Heart left ventricle (tissue), 16 donors: ENCODE measurements at places on chromosomes 3 and 15.

GRCh38 chr3:67529915-67530314 is 124.5 kb downstream of the SUCLG2 start:
- no peak overlapping the region for H3K4me3 ChIP-seq
- H3K4me1 ChIP-seq, result no peaks in the 10 kb centered on the region
- no peaks in the 10 kb centered on the region for H3K27me3 ChIP-seq
- H3K36me3 ChIP-seq, result peaks cover 13% of the 10 kb centered on the region
- no peak overlapping the region for H3K27ac ChIP-seq

DNA sequence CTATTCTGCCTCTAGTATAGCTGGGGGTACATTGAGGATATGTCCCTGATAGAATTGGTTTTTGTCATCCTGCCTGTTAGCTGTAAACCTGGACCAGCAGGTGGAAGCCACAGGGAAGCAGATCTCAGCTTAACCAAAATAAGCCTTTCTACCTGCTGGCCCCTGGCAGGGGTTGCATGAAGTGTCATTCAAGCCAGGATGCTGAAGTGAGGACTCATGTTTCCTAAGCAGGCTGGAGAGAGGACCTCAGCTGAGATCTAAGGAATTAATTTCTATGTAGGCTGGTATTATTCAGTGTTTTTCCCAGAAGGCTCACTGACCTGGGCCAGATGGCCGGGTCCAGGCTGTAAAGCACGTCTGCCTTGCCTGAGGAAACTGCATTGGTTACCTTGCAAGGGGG is 128.9 kb downstream of the MEGF11 start:
- DNase-seq, result no peak
- H3K4me3 ChIP-seq, result no peak overlapping the region
- no peaks in the 10 kb centered on the region for H3K36me3 ChIP-seq
- H3K27me3 ChIP-seq, result peaks cover 14% of the 10 kb centered on the region
- H3K27ac ChIP-seq, result no peak overlapping the region
- H3K4me1 ChIP-seq, result no peaks in the 10 kb centered on the region

- H3K27ac ChIP-seq, result no peak overlapping the region
- H3K4me1 ChIP-seq, result no peaks in the 10 kb centered on the region
- H3K36me3 ChIP-seq, result peaks cover 17% of the 10 kb centered on the region
- no peaks in the 10 kb centered on the region for H3K27me3 ChIP-seq
These were observed 7.3 kb upstream of the CAMK1 start for GRCh38 chr3:9776896-9777693.

DNA sequence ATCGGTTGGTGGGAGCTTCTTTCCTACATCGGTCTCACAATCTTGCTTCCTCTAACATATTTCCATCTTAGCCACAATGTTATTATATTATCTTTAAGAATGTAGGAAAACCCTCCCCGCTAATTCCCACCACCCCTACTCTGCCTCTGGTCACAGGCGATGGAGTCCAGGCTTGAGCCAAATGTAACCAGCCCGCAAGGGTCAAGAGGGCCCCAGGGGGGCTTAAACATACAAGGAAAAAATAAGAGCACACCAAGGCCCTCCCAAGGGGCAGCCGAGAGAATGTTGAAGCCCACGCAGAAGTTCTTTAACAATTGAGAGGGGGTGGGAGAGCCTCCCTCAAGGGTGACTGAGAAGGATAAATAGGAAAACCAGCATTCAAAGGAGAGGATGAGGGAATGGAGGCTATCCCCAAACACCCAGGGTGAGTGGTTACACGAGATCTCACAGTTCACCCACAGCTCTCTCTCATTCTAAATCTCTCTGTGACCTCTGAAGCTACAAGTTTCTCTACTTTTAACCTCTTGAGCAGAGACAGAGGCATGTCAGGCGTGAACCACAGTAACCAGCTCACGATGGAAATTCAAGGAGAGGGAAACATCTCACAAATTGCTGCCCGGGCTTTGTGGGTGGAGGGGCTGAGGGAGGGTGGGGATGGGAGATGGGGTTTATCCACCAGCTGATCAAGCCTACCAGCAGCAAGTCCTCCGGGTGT is 31.4 kb upstream of the UACA start:
- peaks cover under 1% of the 10 kb centered on the region for H3K4me1 ChIP-seq
- H3K27me3 ChIP-seq, result no peaks in the 10 kb centered on the region
- peak overlapping the region; percentile 73 for H3K27ac ChIP-seq
- no peak overlapping the region for H3K4me3 ChIP-seq

DNA sequence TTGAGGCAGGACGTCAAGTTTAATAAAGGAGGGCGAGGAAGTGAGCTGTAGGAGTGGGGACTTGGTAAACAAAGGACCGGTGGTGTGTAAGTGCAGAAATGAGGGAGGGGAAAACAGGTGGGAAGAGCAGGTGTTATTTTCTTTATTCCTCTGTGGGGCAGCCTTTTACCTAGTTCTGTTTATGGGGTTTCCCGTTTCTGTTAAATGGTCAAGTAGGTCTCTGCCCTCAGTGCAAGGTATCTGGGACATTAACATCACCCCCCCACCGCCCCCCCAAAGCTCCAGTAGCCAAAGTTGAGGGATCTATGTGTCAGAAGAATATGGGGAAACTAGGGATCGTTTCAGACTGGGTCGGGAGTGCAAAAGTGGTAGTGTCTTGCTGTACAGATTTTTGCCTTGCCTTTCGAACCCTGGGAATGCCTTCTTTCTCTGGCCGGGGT is 893 bp downstream of the MGA start:
- no peak for DNase-seq
- peak overlapping the region; percentile 53 for H3K4me3 ChIP-seq
- H3K27me3 ChIP-seq, result no peaks in the 10 kb centered on the region
- H3K4me1 ChIP-seq, result no peaks in the 10 kb centered on the region

DNA sequence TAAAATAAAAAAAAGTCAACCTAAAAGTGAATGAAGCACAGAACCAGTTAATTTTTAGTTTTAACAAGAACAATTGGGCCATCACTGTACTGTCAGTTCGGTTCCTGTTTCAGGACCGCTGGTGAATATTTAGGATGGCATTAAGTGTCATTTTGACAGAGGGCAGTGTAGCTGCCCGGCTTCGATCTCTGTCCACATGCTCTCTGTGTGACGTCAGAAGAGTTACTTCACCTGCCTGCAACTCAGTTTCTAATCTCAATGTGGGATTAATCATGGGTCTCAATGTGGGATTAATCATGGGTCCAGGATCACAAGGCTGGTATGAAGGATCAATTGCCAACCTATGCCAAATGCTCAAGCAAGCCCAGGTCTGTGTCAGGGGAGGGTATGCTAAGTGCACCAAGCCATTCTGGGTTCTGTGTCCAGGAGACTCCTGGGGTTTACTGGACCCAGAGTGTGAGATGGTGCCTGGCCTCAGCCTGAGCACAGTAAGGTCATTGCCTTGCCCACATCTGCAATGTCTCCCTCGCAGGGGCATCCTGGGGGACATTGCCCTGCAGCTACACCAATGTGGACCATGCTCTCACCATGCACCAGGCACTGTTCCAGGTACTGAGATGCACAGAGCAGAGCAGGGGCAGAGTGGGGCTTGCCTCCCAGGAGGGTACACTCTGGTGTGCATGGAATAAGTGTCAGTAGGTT is 8.1 kb downstream of the GABRA5 start:
- H3K4me3 ChIP-seq, result no peak overlapping the region
- DNase-seq, result no peak
- H3K4me1 ChIP-seq, result no peaks in the 10 kb centered on the region

GRCh38 chr3:49410066-49410845 is 1.5 kb downstream of the RHOA start:
- no peak for DNase-seq
- H3K4me3 ChIP-seq, result peak overlapping the region; percentile 94
- peak overlapping the region; percentile 98 for H3K27ac ChIP-seq
- peaks cover 79% of the 10 kb centered on the region for H3K4me1 ChIP-seq
- H3K27me3 ChIP-seq, result no peaks in the 10 kb centered on the region
- H3K36me3 ChIP-seq, result no peaks in the 10 kb centered on the region

DNA sequence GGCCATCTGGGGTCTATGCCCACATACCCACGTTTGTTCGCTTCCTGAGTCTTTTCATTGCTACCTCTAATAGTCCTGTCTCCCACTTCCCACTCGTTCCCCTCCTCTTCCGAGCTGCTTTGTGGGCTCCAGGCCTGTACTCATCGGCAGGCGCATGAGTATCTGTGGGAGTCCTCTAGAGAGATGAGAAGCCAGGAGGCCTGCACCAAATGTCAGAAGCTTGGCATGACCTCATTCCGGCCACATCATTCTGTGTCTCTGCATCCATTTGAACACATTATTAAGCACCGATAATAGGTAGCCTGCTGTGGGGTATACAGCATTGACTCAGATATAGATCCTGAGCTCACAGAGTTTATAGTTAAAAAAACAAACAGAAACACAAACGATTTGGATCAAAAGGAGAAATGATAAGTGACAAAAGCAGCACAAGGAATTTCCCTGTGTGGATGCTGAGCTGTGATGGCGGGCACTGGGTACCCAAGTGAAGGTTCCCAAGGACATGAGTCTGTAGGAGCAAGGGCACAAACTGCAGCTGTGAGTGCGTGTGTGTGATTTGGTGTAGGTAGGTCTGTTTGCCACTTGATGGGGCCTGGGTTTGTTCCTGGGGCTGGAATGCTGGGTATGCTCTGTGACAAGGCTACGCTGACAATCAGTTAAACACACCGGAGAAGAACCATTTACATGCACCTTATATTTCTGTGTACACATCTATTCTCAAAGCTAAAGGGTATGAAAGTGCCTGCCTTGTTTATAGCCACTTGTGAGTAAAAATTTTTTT is 35.9 kb downstream of the NR1I2 start:
- H3K4me1 ChIP-seq, result no peaks in the 10 kb centered on the region
- no peaks in the 10 kb centered on the region for H3K27me3 ChIP-seq
- no peak overlapping the region for H3K4me3 ChIP-seq

DNA sequence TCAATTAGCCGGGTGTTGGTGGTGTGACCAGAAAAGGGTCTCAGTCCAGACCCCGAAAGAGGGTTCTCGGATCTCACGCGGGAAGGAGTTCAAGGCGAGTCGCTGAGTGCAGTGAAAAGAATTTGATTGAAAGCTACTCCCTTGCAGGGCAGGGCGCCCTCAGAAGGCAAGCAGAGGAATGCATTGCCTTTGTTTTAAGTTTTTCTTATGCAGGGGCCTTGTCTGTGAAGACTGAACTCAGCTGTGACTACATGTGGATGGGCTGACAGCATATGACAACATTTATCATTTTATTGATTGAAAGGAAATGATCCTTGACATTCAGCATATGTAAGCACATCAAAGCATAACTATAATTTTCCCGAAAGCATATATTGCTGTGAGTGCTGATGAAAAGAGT is 11.8 kb downstream of the CPN2 start:
- no peak overlapping the region for H3K4me3 ChIP-seq
- H3K27ac ChIP-seq, result no peak overlapping the region
- H3K27me3 ChIP-seq, result no peaks in the 10 kb centered on the region
- DNase-seq, result no peak
- H3K4me1 ChIP-seq, result no peaks in the 10 kb centered on the region

DNA sequence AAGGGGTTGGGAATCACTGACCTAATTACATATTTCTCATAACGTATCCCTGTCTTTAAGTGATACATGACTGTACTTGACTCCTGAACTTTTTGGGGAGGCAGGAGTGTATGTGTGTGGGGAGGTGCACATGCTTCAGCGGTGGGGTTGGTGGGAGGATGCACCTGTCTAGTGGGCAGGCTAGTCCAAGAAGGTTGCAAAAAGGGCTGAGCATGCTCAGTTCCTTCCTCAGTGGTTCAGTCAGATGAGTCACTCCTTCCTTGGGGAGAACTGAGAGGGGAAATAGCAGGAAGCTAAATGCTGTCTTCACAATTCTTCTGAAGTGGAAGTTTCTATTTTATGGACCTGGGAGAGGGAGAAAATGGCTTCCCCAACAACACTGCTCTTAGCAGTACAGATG is 24.6 kb upstream of the AP4E1 start:
- no peak overlapping the region for H3K27ac ChIP-seq
- no peaks in the 10 kb centered on the region for H3K27me3 ChIP-seq
- H3K36me3 ChIP-seq, result no peaks in the 10 kb centered on the region
- H3K4me3 ChIP-seq, result no peak overlapping the region
- H3K4me1 ChIP-seq, result no peaks in the 10 kb centered on the region

GRCh38 chr3:197465197-197465995 is 90.4 kb downstream of the BDH1 start:
- H3K4me1 ChIP-seq, result peaks cover 7% of the 10 kb centered on the region
- no peaks in the 10 kb centered on the region for H3K36me3 ChIP-seq
- no peaks in the 10 kb centered on the region for H3K27me3 ChIP-seq
- no peak overlapping the region for H3K27ac ChIP-seq

GRCh38 chr15:31437686-31438085 is 111.1 kb downstream of the KLF13 start:
- H3K27ac ChIP-seq, result no peak overlapping the region

DNA sequence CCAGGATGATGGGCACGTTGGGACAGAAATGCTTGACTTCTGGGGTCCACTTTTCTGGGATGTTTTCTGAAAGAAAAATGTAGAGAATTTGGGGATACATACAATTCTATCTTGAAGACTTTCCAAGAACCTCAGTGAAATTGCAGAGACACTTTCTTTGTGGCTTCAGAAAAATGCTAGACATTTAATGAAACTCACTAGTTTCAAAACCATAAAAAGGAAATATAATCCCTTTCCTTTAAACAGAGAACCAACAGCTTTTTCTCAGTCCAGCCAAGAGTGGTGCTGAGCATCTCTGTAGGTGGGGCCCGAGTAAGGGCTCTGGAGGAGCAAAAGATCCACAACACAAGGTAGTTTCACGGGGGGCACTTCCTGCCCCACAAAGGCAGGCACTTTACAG is 4.4 kb upstream of the GPX1 start:
- H3K4me1 ChIP-seq, result peaks cover 14% of the 10 kb centered on the region
- H3K4me3 ChIP-seq, result no peak overlapping the region
- H3K36me3 ChIP-seq, result peaks cover 21% of the 10 kb centered on the region

GRCh38 chr3:25481386-25481785 is 53.3 kb downstream of the RARB start:
- no peaks in the 10 kb centered on the region for H3K36me3 ChIP-seq
- no peak overlapping the region for H3K4me3 ChIP-seq
- peaks cover 84% of the 10 kb centered on the region for H3K4me1 ChIP-seq
- no peak for DNase-seq
- H3K27me3 ChIP-seq, result no peaks in the 10 kb centered on the region

DNA sequence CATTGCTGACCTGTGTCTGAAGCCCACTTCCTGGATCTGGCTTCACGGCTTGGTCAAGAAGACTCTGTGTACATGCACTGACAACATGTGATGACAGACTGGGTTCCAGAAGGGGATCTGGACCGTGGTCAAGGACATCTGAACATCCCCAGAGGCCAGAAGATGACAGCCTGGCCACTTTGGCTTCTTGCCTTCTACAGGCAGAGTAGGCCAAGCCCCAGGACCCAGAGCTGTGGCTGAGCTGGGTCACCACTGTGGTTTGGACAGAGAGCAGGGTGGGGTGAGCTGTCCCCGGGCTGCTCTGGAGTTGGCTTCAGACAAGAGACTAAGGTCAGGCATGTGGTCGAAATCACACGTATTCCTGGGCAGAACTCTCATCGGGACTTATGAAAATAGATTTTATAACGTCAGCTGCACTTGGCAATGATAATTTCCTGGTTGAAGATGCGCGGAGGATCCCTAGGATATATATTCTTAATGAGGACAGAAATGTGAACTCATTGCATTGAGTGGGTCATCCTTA is 114.1 kb upstream of the FRMD4B start:
- peak overlapping the region; percentile 86 for H3K27ac ChIP-seq
- H3K4me1 ChIP-seq, result peaks cover 9% of the 10 kb centered on the region
- no peak overlapping the region for H3K4me3 ChIP-seq
- H3K27me3 ChIP-seq, result no peaks in the 10 kb centered on the region

GRCh38 chr15:34059476-34059875 is 20.5 kb upstream of the AVEN start:
- H3K27ac ChIP-seq, result no peak overlapping the region
- H3K27me3 ChIP-seq, result no peaks in the 10 kb centered on the region
- no peaks in the 10 kb centered on the region for H3K4me1 ChIP-seq
- H3K4me3 ChIP-seq, result no peak overlapping the region
- no peaks in the 10 kb centered on the region for H3K36me3 ChIP-seq

- no peaks in the 10 kb centered on the region for H3K27me3 ChIP-seq
- no peaks in the 10 kb centered on the region for H3K36me3 ChIP-seq
- H3K4me3 ChIP-seq, result no peak overlapping the region
- H3K27ac ChIP-seq, result no peak overlapping the region
These were observed 10.7 kb upstream of the SMAD3 start for GRCh38 chr15:67054676-67055075.

- H3K36me3 ChIP-seq, result no peaks in the 10 kb centered on the region
- no peak for DNase-seq
These were observed 445.1 kb upstream of the RBMS3 start for GRCh38 chr3:28835751-28836150.
